ENCODE measurements at places on chromosomes 5 and 9.

GRCh38 chr5:72366324-72366976 is 46.3 kb downstream of the PTCD2 start:
- peak; percentile 67 for DNase-seq

DNA sequence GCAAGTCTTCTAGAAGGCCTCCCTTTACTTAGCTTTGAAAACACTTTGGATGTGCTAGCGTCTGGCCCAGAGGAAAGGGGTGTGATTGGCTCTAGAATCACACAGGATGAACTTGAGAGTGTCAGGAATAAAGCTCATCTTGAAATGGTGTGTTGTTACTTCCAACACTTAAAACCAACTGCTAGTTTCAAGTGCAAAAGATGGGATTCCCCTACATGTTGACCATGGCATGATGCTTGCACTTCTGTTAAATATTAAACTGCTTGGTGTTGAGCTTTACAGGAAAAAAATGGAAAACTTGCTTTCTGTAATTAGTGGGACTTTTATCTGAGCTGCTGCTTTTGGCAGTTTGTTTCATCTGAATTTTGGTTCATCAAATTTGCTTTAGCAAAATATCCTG is 261.1 kb downstream of the MED10 start:
- DNase-seq, result no peak

DNA sequence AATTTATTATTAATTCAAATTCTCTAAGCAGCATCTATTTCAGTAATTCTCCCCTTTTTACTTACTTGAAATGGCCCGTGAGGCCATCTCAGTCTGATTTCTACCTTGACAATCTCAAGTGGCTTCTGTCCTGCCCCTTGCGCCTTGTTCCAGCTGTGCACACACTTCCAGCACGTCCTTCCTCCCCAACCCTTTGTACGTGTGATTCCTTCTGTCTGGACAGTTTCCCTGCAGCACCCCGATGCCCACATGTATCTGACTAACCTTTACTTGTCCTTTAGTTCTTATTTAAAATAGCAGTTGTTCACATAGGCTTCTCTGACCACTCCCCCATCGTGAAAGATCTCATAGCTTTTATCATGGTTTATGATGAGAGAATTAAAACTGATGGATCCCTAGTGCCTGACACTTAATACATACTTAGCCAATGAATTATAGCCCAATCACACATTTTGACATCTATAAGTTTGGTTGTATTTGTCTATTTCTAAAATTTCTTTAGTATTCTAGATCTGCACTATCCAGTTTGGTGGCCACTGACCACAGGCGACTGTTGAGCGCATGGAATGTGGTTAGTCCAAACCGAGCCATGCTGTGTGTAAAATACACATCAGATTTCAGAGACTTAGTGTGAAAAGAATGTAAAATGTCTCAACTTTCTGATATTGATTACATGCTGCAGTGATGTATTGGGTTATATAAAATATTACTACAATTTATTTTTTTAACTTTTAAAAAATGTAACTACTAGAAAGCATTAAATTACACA is 14.3 kb downstream of the ZBTB34 start:
- DNase-seq, result no peak

- no peak for DNase-seq
Observed at GRCh38 chr5:169641253-169641652, 4.2 kb downstream of the DOCK2 start.

GRCh38 chr5:133222979-133223378 is 171.2 kb downstream of the HSPA4 start:
- DNase-seq, result no peak

DNA sequence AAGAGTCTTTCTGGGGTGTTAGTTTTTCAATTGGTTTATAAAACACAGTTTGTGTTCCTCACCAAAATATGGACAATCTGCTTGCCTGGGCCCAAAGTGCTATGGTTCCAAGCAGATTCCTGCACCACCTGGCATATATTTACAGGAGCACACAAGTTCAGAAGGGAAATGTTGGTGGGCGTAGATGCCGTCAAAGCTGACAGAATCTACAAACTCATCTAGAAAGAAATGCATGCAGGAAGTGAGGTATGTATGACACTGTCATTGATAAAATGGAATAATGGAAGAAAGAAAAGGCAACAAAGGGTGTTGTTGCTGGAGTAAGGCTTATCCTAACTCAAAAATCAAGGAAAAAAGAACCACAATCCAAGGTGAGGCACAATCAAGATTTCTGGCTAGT is 225.8 kb downstream of the MLLT3 start:
- DNase-seq, result no peak

DNA sequence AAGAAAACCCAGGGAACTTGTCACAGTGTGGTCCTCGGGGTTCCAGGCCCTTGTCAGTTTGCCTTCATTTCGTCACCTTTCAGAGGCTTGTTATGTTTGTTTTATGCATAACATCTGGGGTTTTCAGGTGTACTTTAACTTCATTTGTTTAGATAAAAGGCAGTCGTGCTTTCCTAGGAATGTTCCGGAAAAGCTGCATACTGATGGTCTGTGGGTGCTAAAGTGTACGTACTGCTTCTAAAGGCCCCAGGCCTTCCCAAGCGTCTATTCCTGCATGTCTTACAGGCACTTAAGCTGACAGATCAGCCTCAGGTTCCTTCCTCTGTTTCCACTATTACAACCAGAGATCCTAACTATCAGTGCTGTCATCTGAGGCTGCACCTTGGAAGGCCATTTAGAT is 95.6 kb upstream of the ANKH start:
- DNase-seq, result no peak

DNA sequence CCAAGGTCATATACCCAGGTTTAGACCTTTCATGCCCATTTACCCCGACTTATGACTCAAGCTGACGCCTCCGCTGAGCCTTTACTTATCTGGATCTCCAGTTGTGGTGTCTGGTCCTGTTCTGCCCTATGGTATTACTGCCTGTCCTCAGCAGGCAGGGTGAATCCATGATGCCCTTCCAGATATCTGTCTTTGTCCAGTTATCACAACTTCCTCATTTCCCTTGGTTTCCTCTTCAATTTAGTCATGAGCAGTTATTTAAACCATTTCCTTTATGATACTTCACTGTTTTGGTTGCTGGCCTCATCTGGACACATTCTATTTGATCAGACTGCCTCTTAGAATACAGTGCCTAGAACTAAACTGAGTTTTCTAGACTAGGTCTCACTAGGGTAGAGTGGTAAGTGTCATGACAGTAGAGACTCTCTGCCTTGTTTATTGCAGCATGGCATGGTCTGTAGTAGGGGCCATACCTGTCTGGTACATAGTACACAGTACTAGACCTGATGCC is 93.3 kb downstream of the MELK start:
- DNase-seq, result no peak

- no peak for DNase-seq
Observed at GRCh38 chr5:7844901-7845300, 6.0 kb downstream of the CFAP90 start.

GRCh38 chr5:53543401-53543800 is 17.0 kb upstream of the NDUFS4 start:
- DNase-seq, result no peak

DNA sequence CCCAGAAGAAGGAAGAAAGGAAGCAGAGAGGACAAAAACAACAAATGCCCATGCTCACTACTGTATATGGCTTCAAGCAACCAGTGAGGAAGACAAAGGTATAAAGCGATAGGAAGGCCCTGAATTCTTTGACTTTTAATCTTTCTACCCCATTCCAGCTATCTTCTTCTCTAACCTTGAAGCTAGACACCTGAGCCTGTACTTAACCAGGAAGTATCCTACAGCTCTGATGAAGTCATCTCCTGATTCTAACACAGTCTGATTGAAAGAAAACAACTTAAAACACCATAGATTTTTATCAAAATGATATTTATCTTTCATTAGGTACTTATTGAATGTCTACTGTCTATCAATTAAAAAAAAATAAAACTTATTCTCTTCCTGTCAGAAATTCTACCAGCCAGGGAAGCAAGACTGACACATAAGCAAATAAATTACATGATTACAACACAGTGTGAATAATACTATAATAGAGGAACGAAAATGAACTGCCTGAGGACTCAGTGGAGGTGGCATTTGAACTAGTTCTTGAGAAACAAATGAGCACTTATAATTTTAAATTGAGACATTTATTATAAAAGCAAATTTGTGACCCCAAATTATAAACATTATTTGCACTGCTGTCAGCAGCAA is 123.3 kb upstream of the ELL2 start:
- no peak for DNase-seq

GRCh38 chr5:9869616-9870288 is 239.6 kb upstream of the TAS2R1 start:
- DNase-seq, result no peak

DNA sequence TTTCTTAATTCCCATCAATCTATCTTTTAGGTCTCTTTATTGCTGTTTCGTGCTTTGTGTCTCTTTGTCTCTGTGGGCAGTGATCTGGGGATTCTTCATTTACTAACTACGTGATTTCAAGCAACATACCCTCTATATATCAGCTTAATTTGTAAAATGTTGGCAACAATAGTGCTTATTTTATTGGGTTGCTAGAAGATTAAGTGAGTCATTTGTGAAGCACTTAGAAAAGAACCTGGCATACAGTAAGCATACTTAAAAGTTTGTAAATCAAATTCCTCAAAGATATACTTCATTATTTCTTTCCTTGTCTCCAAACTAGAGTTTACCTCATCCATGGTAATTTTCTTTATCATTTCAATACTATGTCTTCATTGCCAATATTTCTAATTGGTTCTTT is 669.7 kb downstream of the MAT2B start:
- no peak for DNase-seq

DNA sequence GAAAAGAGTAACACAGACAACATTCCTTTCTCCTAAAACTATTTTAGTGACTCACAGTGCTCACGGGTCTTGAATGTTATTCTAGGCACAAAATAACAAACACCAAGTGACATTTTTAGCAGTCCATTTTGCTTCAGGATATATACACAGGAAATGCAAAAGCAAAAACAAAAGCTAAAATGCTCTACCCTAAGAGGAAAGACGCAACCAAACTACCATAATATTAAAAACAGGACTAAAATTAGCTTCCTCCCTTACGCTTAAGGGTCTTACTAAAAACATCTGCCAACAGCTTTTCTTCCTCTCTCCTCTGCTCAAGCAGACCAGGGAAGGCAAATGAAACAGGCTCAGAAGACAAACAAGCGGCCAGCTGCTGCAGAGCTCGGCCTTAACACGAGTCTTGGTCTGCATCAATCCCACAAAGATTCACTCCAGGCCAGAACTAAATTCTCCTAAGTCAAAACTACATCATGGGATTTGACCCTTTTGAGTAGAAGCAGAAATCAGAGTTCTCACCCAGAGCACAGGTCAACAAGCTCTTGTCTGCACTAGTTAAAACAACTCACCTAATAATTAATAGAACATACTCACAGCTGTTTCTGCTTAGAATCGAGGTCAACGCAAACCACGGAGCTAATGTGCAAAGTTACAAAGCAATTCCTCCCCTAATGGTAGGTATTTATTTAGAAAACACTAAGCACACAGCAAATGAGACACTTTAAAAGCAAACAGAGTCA is 62.3 kb downstream of the RAPGEF1 start:
- no peak for DNase-seq

Measured in BE2C (cell line).